CD4-positive, alpha-beta T cell treated with Interferon gamma for 1 hour (primary cell): ENCODE measurements at places on chromosomes 3 and 15.

- DNase-seq = no peak
Observed at GRCh38 chr15:92733934-92734521, 78.5 kb upstream of the FAM174B start.

GRCh38 chr15:67396114-67396513 is 124.8 kb upstream of the C15orf61 start:
- DNase-seq = no peak

DNA sequence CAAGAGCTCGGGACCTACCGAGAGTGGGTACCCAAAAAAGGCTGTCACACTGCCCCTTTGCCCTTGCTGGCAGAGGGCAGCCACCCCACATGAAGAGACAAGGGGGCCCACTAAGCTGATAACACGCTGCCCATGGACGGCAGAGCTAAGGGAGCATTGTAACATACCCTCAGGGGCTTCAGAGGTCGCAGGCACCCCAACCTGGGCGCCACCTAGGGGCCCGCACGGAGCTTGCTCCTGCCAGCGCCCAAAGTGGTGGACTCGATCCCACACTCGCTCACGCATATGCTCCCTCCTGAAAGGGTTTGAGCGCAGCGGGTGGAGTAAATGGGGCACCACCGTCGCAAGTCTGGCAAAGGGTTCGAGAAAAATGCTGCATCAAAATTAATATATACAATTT is 975.4 kb downstream of the ZPLD1 start:
- DNase-seq = no peak

- DNase-seq = no peak
Observed at GRCh38 chr3:50295553-50296431, 3.4 kb downstream of the HYAL3 start.

GRCh38 chr15:101201411-101202174 is 50.3 kb downstream of the CHSY1 start:
- DNase-seq = peak; percentile 65

- peak; percentile 87 for DNase-seq
Observed at GRCh38 chr15:44726568-44727484, 9.5 kb upstream of the TRIM69 start.

DNA sequence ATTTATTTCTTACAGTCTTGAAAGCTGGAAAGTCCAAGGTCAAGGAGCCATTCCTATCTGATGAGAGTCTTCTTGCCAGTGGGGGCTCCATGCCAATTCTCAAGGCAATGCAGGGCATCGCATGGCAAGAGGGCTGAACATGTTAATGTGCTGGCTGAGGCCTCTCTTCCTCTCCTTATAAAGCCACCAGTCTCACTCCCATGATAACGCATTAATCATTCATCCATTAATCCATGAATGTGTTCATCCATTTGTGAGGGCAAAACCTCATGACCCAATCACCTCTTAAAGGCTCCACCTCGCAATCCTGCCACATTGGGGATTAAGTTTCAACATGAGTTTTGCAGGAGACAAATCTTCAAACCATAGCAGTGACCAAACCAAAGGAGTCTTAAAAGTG is 118.3 kb downstream of the PROS1 start:
- DNase-seq = no peak

DNA sequence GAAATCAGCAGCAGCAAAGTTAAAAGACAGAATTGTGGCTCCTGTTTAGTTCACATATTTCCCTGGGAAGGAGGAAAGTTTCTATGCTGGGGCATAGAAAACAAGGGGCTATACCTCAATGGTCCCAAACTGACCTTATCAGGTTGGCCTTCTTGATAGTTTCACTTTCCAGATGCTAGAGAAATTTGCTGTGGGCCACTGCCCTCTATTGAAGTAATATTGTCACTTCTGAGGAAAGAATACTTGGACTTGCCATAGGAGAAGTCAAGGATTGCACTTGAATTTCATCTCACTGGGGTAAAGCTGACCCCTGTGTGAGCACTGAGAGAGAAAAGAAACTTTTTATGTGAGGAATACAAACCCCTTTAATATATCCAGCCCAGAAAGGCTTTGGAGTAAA is 49.3 kb upstream of the XCR1 start:
- DNase-seq = no peak

- DNase-seq = no peak
Observed at GRCh38 chr3:155991212-155991611, 120.8 kb downstream of the GMPS start.

GRCh38 chr3:138567403-138567802 is 26.7 kb downstream of the CEP70 start:
- DNase-seq = no peak

DNA sequence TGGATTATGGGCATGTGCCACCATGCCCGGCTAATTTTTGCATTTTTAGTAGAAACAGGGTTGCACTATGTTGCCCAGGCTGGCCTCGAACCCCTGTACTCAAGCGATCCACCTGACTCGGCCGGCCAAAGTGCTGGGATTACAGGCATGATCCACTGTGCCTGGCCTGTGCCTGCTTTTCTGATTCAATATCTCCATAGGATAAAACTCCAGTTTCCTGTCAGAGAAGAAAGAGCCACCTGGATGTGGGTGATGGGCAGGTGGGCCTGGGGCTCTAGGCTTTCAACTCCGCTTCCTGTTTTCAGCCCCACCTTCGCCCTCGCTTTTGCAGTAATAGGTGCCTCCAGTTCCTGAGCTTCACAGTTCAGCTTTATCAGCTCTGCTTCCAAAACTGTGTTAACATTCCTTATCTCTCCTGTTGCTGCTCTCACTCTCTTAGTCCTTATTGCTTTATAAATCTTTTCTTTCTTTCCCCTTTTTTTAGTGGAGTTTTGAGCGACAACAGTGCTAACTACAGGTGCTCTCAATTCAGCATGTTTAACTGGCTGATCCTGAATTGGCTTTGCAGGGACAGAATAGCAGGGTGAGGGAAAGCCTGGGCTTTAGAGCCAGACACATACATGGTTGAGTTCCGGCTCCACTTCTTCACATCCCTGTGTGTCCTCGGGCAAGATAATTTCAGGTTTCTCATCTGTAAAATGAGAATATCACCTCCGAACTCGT is 21.1 kb upstream of the PDE8A start:
- DNase-seq = no peak

DNA sequence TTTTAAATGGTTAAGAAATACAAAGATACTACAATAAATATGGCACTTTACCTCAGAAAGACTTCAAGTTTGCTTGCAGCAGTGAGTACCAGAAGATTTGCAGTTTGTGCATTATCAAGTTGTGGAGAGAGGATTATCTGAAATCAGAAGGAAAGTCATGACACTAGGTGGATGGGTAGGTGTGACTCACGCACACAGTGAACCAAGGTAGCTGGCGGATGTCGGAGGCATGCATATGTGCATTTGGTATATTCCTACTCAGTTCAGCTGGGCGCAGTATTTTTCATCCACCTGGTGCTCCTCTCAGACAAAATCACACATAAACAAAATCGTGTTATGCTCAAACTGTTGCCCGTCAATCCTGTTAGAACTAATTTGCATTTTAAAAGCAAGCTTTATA is 351.0 kb downstream of the IGSF11 start:
- DNase-seq = no peak

GRCh38 chr3:55807210-55807609 is 320.1 kb upstream of the WNT5A start:
- no peak for DNase-seq

- DNase-seq = no peak
Observed at GRCh38 chr3:13258986-13259514, 161.1 kb downstream of the NUP210 start.
